Stimulated activated CD4-positive, alpha-beta T cell treated with anti-CD3 and anti-CD28 coated beads, Interleukin-2, amount 100 ng/mL, for 24 hours (primary cell): ENCODE measurements at places on chromosomes 16 and 17.
A peak's percentile ranks its signal among the peaks of the same experiment; 100 is the strongest.

- no peak for DNase-seq
Measured at GRCh38 chr16:35146031-35146710, 1686.8 kb downstream of the TP53TG3F start.

GRCh38 chr17:4901648-4902344 lies 1.1 kb downstream of the CHRNE start:
- peak; percentile 19 for DNase-seq

DNA sequence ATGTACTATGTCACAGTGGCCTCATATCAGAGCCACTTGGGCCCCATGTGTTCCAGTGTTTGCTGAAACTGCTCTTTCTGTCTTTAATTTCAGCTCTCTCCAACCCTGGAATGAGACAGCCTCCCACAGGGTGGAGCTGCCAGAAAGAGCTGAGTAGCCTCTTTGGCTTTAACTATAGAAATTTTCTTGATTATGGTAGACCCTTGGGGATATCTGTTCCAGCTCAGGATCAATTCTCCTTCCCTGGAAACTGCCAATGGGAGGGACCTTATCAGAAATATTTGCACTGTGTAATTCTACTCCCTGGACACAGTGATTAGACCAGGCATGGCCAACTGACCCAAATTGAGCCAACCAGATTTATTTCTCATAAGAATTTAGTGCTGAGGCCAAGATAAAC lies 39.0 kb upstream of the KDM8 start:
- DNase-seq, result no peak

- DNase-seq, result no peak
Measured at GRCh38 chr16:31487071-31487719, 4.3 kb downstream of the SLC5A2 start.

DNA sequence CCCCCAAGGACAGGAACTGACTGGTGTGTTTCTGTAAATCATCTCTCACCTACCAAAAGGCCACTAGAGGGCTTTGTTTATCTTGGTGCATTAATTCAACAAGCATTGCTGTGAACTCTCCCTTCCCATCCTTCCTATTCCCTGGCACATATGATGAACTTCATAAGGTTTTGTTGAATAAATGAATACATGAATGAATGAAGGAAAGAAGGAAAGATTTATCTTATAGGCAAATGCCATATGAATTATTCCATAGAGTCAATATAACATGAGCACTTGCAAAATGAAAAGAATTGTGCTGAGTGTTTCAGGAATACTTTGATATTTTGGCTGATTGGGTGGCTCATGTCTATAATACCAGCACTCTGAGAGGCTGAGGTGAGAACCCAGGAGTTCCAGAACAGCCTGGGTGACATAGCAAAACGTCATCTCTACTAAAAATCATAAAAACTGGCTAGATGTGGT lies 4.3 kb downstream of the SPDYE4 start:
- no peak for DNase-seq

DNA sequence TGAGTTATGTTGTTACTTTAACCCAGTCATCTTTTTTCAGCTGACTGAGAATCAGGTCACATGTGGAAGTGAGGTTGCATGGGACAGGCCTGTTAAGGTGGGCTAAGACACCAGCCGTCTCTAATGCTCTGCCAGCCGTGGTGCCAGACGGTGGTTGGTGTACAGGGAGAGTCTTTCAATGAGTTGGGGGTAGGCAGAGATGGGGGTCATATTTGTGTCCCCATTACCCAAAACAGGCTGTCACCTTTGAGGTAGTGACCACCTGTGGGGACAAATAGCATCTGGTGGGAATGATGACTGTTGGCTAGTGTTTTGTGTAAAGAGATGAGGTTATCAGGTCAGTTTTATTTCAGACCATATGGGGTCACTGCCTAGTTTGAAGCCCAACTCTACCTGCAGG lies 1.8 kb downstream of the RPL38 start:
- no peak for DNase-seq

GRCh38 chr16:77736879-77737278 lies 14.6 kb downstream of the NUDT7 start:
- DNase-seq, result no peak

DNA sequence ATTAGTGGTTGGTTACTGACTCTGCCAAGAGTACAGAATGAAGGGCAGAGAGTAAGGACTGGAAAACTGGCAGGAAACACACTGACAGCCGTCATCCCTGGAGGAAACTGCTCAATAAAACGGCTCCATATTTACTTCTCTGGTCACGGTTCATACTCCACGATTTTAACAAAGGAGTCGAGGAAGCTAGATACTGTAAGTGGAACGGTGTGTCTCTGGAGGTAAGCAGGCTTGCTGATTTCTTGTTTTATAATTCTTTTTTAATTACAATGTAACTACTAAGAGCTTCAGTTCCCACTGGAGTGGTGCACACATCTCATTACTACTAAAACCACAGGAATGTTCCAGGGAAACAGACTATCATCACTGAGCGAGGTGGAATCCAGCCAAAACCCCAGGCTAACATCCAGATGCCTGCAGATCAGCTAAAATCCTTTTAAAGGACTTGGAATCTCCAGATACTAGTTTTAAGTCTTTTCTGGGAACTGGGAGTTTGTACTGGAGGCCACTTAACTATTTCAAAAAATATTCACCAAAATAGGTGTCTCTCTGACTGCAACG lies 17.8 kb downstream of the SERPINF1 start:
- DNase-seq, result no peak

- no peak for DNase-seq
Measured at GRCh38 chr16:31007684-31008083, 2.8 kb downstream of the STX1B start.

- DNase-seq, result no peak
Measured at GRCh38 chr17:606508-607250, 108.0 kb downstream of the VPS53 start.

GRCh38 chr17:77619851-77620250 lies 338.7 kb upstream of the TNRC6C start:
- DNase-seq, result no peak

DNA sequence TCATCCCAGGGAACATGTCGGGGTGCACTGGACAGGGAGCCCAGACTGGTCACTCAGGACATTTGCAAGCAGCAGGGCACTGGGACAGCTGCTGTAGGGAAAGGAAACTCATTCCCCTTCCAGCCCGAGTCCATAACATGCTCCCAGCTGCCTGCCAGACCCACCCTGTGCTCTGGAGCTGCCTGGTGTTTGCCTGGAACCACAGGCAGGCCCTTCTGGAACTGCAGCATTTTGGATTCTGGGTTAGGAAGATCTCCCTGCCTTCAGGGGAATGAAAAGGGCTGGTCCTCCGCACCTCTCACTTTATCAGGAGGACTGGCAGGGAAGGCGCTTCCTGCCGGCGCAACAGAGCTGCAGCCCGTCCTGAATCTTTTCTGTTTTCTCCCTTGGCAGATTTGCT lies 41.2 kb downstream of the MEAK7 start:
- no peak for DNase-seq

GRCh38 chr17:4476511-4477070 lies 22.1 kb upstream of the SPNS2 start:
- DNase-seq, result no peak

- no peak for DNase-seq
Measured at GRCh38 chr17:80126449-80126715, 20.5 kb downstream of the EIF4A3 start.

DNA sequence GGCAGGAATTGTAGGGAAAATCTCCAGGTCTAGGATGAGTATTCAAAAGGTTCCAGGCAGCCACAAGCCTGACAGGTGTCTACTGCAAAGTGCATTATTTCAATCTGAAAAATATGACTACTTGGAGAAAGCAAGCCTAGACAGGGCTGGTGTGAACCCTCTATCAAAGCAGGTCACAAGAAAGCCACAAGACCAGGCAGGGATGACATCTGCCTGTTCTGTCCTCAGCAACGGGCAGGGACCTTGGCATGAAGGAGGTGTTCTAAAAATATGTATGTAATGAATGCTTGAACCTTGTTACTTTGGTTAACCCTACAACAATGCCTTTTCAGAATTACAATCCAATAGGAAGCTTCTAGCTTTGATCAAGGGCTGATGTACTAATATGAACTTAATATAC lies 1.2 kb upstream of the COX6A2 start:
- no peak for DNase-seq

- no peak for DNase-seq
Measured at GRCh38 chr17:19470530-19471261, 59.7 kb downstream of the RNF112 start.

GRCh38 chr16:84215531-84215930 lies 24.3 kb downstream of the KCNG4 start:
- DNase-seq, result no peak

DNA sequence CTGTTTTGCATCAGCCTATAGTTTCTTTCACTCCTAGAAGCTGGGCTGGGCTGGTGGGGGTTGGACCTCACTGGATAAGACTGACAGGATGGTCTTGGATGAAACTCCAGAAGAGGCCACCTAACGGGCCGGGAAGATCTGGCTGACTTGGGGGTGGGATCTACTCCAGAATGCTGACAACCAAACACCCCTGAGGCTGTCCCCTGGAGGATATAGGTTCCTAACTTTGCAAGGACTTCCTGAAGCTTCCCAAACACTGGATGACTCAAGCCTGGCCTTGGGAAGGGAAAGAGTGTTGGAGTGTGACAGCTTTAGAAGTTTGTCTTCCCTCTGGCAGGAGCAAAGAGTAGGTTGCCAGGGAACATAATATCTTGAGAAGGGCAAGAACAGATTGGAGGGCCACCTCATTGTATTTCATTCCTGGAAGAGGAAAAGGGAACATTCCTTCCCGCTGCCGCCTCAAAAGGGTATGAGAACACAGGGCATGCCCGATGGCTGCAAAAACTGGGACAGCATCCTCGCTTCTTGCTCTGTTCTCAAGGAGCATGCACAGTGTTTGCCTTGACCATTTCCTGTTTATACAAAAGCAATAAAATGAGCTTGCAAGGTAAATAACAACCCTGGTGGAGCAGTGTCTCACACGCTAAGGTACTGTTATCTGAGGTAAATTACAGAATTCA lies 6.8 kb upstream of the CYB5B start:
- no peak for DNase-seq

DNA sequence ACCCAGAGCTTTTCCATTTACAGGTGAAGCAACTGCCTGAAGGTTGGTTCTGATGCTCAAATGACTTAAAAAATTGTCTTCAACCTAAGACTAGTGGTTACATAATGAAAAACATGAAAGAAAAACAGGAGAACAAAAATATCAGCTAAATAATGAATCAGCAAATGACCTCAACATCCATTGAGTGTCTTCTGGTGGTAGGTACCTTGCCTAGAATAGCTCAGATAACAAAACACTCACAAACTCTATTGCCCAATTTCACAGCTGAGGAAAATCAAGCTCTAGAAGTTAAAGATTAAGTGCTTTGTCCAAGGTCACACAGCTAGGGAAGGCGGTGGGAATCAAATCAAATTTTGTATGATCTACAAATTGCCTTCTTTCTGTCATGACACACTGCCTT lies 304.6 kb upstream of the CDH11 start:
- no peak for DNase-seq

- DNase-seq, result no peak
Measured at GRCh38 chr16:57427824-57428223, 19.4 kb downstream of the CIAPIN1 start.

GRCh38 chr16:68116256-68116867 lies 31.2 kb downstream of the NFATC3 start:
- no peak for DNase-seq

- no peak for DNase-seq
Measured at GRCh38 chr17:40854175-40854814, 12.7 kb downstream of the KRT12 start.

DNA sequence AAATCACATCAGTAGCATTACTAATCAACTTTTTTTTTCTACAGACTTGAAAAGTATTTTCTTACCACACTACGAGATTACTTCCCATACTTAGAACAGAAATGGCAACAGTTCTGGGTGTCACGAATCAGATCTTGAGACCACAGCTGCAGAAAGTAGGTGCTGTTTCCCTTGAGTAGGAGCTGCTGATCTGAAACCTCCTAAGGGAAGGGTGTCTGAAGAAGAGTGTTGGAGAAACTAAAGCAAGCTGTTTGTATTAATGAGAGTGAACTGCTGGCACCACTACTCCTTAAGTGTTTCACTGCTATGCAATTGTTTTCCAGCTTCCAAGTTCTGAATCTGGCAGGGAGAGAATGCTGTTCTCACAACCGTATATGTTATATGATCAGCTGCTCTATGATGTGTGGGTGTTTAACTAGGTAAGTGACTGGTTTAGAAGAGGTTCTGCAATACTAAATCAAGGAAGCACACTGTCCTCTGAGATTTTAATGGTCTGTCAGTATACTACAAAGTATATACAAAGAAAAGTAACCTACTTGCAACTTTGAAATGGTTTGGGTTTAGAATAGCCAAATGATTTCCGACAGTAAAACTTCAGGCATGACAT lies 3.3 kb downstream of the ZNF652 start:
- no peak for DNase-seq

DNA sequence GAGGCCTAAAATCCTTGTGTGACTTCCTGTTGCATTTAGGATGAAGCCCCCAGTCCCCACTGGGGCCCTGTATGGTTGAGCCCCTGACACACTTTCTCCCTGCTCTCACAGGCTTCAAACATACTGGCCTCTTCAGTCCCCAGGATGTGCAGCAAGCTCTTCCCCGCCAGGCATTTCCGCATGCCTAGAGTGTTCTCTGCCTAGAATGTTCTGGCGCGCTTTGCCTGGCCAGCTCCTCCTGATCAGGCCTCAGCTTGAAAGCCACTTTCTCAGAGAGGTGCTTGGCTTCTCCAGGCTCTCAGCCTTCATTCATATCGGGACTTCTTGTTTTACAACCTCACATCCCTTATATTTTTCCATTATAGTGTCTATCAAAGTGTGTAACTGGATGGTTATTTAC lies 123.7 kb downstream of the SPACA3 start:
- DNase-seq, result no peak

GRCh38 chr17:40960144-40960543 lies 6.6 kb downstream of the KRT39 start:
- no peak for DNase-seq

- DNase-seq, result no peak
Measured at GRCh38 chr16:66273053-66273452, 93.4 kb upstream of the CDH5 start.

GRCh38 chr16:76777721-76778465 lies 413.1 kb upstream of the MON1B start:
- no peak for DNase-seq

DNA sequence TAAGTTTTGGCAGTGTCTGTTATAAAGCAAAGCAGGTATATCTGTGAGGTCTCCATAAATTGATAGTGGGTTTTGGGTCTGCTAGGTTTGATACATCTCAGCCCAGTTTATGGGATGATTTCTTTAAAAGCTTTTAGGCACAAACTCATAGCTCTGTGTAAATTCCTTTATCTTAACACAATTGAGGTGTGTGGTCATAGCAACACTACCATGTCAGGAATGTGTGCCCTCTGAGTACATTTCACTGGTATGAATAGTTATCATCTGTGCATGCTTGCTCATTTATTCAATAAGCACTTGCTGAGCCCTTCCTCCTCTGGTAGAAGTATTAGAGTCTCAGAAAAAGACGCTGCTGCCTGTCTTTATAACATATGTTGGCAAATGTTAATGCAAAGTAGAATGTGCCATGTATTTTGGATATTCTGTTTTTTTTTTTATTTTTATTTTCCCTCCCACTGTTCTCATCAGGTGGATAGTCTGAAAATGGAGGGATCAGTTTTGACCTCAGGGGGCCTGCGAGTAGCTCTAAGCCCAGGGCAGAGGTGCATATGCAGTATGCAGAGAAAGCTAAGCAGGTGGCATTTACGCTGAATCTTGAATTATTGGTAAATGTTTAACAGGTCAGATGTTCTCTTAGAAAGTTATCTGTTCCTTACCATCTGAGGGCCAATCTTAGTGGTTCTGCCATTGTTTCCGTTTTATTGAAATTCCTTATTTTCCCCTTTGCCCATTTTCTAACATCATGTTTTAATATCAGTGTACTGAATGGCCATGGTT lies 90.7 kb downstream of the WNT3 start:
- no peak for DNase-seq

- no peak for DNase-seq
Measured at GRCh38 chr17:12053552-12053951, 32.9 kb downstream of the MAP2K4 start.
